ENCODE measurements at places on chromosomes 5 and 9.

- no peak overlapping the region for H3K4me3 ChIP-seq
- H3K4me1 ChIP-seq = no peaks in the 10 kb centered on the region
- H3K27ac ChIP-seq = no peak overlapping the region
- DNase-seq = no peak
These were observed 21.5 kb upstream of the PRDM12 start for GRCh38 chr9:130642926-130643325.

GRCh38 chr9:94952565-94953373 is 226.3 kb downstream of the AOPEP start:
- no peak for DNase-seq
- peaks cover 31% of the 10 kb centered on the region for H3K4me1 ChIP-seq
- H3K27ac ChIP-seq = no peak overlapping the region
- H3K36me3 ChIP-seq = no peaks in the 10 kb centered on the region
- H3K4me3 ChIP-seq = no peak overlapping the region

DNA sequence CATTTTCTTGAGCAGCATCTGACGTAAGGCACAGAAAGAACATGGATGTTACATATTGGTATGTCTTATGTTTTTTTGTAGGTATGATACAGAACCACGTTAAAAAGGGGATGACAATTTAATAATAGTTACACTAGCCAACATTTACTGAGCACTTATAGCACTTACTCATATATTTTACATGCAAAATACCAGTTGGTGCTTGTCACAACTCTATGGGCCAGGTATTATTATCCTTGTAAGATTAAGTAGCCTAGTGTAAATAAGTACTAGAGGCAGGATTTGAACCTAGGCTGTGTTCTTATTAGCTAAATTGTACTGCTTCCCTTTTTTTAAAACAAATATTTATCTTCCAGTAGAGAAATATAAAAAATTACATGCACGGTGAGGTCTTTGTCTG is 83.5 kb downstream of the RANBP17 start:
- no peaks in the 10 kb centered on the region for H3K4me1 ChIP-seq
- no peak overlapping the region for H3K4me3 ChIP-seq
- no peak overlapping the region for H3K27ac ChIP-seq
- H3K27me3 ChIP-seq = no peaks in the 10 kb centered on the region
- DNase-seq = no peak

DNA sequence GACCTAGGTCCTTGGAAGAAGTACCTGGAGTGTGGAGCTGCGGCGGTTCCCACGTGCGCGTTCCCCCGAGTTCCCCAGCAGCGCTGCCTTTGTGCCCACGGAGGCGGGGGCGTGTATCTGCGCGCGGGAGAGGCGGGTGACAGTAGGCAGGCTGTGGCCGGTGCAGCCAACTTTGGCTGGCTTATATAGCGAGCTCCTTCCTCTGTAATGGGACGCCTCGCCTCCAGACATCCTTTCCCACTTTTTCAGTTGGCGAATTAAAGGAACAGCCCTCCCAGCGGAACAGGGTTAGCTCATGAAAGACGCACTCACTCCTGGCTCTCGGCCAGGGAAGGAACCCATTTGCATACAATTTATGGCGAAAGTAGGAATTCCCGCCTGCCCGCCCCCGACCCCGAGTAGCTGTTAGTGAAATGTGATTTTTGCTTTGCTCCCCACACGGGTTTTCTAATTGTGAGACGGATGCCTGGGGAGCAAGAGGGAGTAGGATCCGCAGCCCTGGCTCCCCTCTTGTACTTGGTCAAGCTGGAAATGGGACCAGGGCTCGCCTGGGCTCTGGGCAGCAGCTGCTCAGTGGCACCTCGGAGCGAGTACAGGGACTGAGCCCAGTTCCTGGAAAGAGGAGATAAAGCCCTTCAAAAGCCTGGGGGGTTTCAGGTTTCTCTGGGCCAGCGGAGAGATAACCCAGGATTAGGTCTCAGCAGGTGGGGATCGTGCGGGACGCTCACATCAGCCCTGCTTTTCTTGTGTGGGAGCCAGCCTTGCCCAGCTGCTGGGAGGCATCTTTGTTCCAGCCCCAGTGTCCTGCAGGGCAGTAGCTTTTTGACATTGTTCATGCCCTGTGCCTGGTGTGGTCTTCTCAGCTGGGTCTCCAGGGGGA is at the start of gene TNC:
TSS of gene TNC (minus strand) at position 159 of the 880 bp plus-strand sequence. CDS start 27,139 bp downstream, outside the sequence.
- peaks cover 62% of the 10 kb centered on the region for H3K27me3 ChIP-seq
- no peak for DNase-seq
- no peaks in the 10 kb centered on the region for H3K36me3 ChIP-seq
- peaks cover 4% of the 10 kb centered on the region for H3K4me1 ChIP-seq

DNA sequence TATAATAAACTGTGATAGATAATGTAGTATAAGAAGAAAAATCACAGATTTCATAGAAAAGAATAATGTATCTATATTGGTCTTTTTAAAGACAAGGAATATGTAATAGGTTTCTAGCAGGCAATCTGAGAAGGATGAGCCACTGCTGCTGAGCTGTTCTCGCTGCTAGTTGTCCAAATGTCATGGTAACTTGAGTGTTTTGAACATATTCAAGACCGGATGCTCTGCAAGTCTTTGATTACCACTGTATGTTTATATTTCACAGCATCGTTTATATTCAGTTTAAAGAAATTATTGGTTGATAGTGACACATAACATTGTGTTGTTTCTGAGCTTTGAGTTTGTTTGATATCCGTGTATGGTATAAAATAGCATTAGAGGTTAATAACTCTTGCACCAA is 9.6 kb downstream of the C5orf47 start:
- H3K4me1 ChIP-seq = no peaks in the 10 kb centered on the region
- H3K27ac ChIP-seq = no peak overlapping the region
- H3K36me3 ChIP-seq = no peaks in the 10 kb centered on the region
- no peak overlapping the region for H3K4me3 ChIP-seq
- DNase-seq = no peak
- peaks cover 26% of the 10 kb centered on the region for H3K27me3 ChIP-seq

- no peak overlapping the region for H3K27ac ChIP-seq
- H3K4me1 ChIP-seq = no peaks in the 10 kb centered on the region
- DNase-seq = no peak
- H3K27me3 ChIP-seq = no peaks in the 10 kb centered on the region
These were observed 22.9 kb downstream of the DNAH5 start for GRCh38 chr5:13921578-13921977.

DNA sequence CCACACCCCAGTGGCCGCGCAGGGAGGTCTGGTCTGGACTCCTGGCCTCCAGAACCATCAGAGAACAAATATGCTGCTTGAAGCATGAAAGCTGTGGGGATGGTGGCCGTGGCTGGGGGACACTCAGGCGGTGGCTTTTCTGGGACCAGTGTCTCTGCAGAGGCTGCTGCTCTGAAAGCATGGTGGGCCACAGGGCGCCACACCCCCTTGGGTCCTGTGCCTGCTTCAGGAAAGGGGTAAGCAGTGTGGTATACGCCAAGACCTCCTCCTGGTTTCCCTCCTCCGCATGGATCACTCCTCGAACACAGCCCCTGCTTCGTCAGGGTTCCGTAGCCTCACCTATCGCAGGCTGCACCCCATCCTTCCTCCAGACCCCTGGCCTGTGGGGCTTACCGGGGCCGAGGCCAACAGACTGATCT is 19.7 kb upstream of the TERT start:
- peaks cover 57% of the 10 kb centered on the region for H3K4me1 ChIP-seq
- H3K27ac ChIP-seq = no peak overlapping the region
- no peak for DNase-seq
- no peaks in the 10 kb centered on the region for H3K27me3 ChIP-seq

DNA sequence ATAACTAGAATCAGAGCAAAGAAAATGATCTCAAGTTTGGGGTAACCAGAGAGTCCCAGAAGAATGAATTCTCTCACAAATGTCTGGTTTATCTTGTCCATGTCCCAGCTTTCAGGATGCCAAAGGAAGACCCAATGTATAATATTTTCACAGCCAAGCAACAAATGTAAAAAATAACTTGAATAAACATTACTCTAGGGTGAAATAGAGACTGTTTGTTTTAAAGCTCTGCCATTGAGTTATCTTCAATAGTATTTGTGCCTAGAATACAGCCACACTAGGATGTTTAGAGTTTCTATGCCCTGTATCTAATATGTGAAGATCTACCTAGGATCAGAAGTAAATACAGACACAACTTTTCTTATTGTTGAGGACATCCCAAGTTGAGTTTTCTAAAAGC is at the start of gene OR13C4:
TSS of gene OR13C4 (minus strand) at position 101 of the 400 bp plus-strand sequence. CDS start at position 101, 0 bp downstream.
- H3K36me3 ChIP-seq = no peaks in the 10 kb centered on the region
- no peak within 1 kb of the TSS for H3K27ac ChIP-seq

GRCh38 chr5:143707806-143708205 is 104.2 kb upstream of the HMHB1 start:
- no peaks in the 10 kb centered on the region for H3K27me3 ChIP-seq
- no peak for DNase-seq
- H3K36me3 ChIP-seq = no peaks in the 10 kb centered on the region
- H3K4me3 ChIP-seq = no peak overlapping the region

- DNase-seq = no peak
- H3K36me3 ChIP-seq = no peaks in the 10 kb centered on the region
- H3K4me3 ChIP-seq = no peak overlapping the region
- H3K27me3 ChIP-seq = no peaks in the 10 kb centered on the region
These were observed 164.5 kb downstream of the IZUMO3 start for GRCh38 chr9:24381205-24381604.

- DNase-seq = no peak
- no peak overlapping the region for H3K27ac ChIP-seq
- no peak overlapping the region for H3K4me3 ChIP-seq
- peaks cover 8% of the 10 kb centered on the region for H3K4me1 ChIP-seq
These were observed 35.5 kb downstream of the BICD2 start for GRCh38 chr9:92728831-92729734.

DNA sequence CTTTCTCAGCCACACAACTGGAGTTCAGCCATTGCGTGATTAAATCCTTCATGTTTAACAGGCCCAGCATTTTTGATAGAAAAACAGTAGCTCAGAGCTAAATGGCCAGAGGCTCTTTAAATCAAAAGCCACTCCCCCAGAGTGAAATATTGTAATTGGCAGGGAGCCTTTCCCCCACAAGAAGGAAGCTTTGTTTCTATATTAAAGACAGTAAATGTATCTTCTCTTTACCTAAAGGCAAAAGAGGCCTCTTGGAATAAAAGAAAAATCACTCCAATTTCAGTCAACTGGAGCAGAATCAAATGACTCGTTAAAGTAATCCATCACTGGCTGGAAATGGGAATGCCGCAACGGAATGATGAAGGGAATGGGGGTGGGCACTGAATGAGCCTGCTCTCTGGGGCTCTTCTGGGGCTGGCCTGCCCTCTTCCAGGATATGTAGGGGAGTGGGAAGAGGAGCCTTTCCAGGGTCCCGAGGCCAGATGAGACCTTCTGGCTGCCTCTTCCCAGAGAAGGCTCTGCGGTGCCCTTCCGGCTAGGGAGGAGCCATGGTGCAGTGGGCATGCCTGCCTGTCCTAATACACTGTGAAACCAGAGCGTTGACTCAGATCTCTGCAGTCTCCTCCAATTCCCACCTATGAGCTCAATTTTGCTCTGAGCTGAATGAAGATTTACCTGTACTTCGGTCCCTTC is 45.2 kb downstream of the ANKDD1B start:
- no peaks in the 10 kb centered on the region for H3K27me3 ChIP-seq
- no peak overlapping the region for H3K27ac ChIP-seq
- peaks cover 6% of the 10 kb centered on the region for H3K4me1 ChIP-seq
- DNase-seq = no peak
- H3K36me3 ChIP-seq = no peaks in the 10 kb centered on the region
- no peak overlapping the region for H3K4me3 ChIP-seq

DNA sequence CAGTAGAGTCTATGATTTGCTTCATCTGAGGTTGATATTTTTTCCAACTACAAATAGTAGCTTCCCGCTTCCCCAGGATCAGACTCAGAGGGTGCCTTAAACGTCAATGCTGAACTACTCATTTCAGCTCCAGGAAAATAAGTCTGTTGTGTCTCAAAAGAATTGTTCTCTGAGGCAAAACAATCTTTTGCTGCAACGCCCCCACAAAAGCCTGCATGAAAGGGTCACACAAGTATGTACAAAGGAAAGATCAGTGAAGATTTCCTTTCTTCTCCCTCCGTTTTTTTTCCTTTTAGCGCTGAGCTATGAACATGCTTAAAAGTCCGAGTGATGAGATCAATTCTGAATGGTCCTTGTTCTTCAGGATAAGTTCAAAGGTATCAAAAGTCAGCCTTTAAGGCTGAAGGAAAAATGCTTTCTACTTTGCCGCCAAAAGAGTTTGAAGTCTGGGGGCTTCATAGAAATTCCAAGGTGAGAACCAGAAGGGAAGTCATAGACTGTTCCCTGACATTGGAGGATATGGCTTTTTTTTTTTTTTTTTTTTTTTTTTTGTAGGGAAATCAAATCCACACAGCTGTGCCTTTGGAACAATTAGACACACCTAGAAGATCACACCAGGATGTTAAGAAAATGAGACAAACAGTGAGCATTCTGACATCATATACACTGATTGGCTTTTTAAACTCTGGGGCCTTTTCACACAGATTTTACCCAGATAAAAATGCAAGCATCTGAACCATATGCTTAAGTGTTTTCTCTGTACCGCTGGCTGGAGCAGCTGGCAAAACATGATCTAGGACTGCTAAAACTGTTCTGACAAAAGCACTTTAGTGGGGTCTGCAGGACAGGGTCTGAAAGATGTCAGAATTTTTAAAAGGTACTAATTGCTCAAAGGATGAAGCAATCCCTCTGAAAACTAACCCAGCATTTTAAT is 329.3 kb downstream of the ENC1 start:
- H3K36me3 ChIP-seq = no peaks in the 10 kb centered on the region
- H3K4me3 ChIP-seq = no peak overlapping the region
- peaks cover 2% of the 10 kb centered on the region for H3K4me1 ChIP-seq
- peaks cover 27% of the 10 kb centered on the region for H3K27me3 ChIP-seq
- no peak overlapping the region for H3K27ac ChIP-seq
- no peak for DNase-seq

- H3K4me1 ChIP-seq = no peaks in the 10 kb centered on the region
- H3K4me3 ChIP-seq = no peak overlapping the region
- H3K27me3 ChIP-seq = no peaks in the 10 kb centered on the region
- H3K27ac ChIP-seq = no peak overlapping the region
- no peak for DNase-seq
These were observed 87.3 kb downstream of the GAS1 start for GRCh38 chr9:86860006-86860405.

DNA sequence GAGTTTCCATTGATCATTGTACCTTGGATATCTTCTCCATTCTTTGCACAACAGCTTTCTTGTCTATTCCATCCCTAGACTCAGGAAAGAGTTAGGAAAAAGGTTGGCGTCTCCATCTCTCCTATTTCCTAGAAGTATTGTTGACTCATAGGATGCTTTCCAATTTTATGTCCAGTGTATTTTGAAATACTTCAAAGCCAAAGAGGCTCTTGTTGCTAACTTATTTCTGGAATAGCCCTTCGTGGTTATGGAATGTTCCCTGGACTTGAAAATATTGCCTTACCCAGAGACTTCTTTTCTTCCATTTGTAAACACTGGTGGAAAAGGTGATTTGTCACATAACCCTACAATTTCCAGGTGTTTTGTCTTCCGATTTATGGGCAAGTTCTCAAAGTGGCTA is 402.3 kb upstream of the ZNF608 start:
- no peaks in the 10 kb centered on the region for H3K27me3 ChIP-seq
- no peaks in the 10 kb centered on the region for H3K4me1 ChIP-seq
- H3K27ac ChIP-seq = no peak overlapping the region

GRCh38 chr9:134640506-134641172 is 964 bp upstream of the COL5A1 start:
- peaks cover 15% of the 10 kb centered on the region for H3K27me3 ChIP-seq
- H3K36me3 ChIP-seq = no peaks in the 10 kb centered on the region
- DNase-seq = no peak
- no peaks in the 10 kb centered on the region for H3K4me1 ChIP-seq
- H3K4me3 ChIP-seq = no peak overlapping the region

Data from activated T-helper 2 cell treated with anti-CD3 and anti-CD28 coated beads, Interferon-gamma antibody, Interleukin-2, Interleukin-4, amounts not matched to agents 10 μg/mL and 5 μg/mL and 100 μg/mL, durations not matched to agents 14 hours and 24 hours and 36 hours (primary cell).